ENCODE measurements at places on chromosomes 12 and 14. TPM values are rescaled to one million over a fixed set of nuclear protein-coding genes. Genes with fewer than 3 reads are reported as not detected.

DNA sequence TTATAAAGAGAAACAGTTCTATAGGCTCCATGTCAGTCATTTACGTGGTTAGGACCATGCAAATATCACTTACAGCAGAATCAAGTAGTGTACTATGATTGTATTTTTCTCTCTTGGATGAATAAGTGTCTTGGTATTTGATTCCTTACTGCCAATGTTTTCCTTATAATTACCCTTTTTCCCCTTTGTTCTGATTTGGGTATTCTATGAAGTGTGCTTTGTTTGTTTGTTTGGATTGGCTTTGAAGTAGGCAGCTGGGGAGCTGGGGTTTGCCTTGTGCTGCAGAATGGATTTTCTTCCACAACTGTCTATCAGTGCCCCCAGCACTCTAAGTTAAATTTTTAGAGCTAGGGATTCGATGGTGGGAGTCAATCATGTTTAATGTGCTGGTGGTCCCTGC lies 12.4 kb downstream of the TMEM120B start:
- DNase-seq, result no peak

- DNase-seq, result no peak
Measured at GRCh38 chr14:97709552-97709951, 912.4 kb downstream of the VRK1 start.

GRCh38 chr12:124248941-124249825 lies 45.7 kb upstream of the RFLNA start:
- no peak for DNase-seq

GRCh38 chr12:63150713-63151622 lies at the start of gene AVPR1A:
Gene AVPR1A, minus strand, starts transcription at chr12:63151201. Its CDS starts 365 bp downstream, at chr12:63150836.
- DNase-seq, result no peak

GRCh38 chr14:52797653-52798052 lies 6.2 kb upstream of the GNPNAT1 start:
- DNase-seq, result no peak

GRCh38 chr12:122862872-122863701 lies 27.8 kb downstream of the HIP1R start:
- DNase-seq, result no peak

DNA sequence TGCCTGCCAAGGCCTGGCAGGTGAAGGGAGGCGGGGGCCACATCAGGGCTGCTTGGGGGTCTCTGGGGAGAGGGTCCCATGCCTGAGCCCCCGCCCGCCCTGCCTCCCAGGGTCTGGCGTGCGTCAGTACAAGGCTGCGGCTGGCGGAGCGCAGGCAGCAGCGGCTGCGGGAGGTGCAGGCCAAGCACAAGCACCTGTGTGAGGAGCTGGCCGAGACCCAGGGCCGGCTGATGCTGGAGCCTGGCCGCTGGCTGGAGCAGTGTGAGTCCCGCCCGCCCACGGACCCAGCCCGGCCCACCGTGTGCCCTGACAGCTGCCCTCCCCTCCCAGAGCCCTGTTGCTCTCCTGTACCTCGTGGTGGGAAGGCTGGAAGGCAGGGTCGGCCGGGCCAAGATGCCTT lies 40.7 kb downstream of the KIF26A start:
- DNase-seq, result no peak

GRCh38 chr12:126607157-126607556 lies 1541.9 kb downstream of the AACS start:
- no peak for DNase-seq

DNA sequence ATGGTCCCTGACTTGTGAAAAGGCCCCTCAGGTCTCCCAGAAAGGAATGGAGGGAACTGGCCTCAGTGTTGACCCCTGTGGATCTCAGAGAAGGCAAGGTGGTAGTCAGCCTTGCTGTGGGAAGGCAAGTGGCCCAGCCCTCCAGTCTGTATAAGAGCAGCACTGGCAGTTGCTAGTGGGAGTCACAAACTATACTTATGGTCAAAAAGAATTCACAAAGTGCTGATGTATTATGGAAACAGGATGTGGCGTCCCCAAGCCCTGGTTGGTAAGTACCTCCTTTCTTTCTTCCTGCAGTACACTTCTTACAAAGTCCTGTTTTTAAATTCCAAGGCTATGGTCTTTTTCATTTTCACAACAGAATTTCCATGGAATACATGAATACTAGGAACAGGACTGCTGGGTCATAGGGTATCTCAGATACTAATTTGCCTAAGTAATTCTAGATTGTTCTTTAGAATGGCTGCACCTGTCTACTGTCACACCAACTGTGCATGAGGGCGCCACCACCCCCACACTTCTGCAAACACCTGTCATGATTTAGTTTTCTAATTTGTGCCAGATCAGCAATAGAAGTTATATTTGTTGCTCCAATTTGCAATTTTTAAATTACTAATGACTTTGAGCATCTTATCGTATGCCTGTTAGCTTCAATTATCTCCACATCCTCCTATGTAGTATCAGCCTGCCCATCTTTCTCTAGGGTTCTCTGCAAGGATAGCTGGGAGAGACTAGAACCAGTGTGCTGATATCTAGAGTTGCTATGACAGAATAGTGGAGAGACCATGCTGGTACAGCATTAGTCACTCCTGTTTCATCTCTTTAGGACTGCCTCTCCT lies 40.7 kb upstream of the TMEM263 start:
- DNase-seq, result no peak

DNA sequence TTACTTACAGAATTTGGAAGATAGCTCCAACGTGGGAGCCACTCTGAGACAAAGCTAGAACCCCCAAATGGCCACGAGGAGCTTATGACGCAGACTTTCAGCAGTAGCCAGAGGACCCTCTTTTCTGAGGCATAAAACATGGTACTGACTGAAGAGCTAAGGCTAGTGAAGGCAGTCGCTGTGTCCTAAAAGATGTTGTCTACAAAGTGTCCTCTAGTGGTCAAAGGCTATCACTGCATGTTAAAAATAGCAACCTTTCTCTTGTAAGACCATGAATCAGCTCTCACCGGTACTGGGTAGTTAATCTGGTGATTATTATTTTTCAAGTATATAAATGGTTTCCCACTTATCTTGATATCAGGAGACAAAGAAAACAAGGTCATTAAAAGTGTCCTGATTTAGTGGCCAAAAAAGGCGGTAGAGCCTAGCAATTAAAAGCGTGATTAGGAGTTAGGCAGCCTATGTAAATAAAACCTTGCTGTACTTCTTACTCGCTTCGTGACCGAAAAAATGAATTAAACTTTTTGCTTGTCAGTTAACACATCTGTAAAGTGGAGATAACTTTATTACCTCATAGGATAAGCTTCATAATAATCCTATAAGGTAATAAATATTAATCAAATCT lies 47.0 kb upstream of the LGR5 start:
- peak; percentile 58 for DNase-seq

- no peak for DNase-seq
Measured at GRCh38 chr12:3230758-3231375, 153.7 kb downstream of the TSPAN9 start.

DNA sequence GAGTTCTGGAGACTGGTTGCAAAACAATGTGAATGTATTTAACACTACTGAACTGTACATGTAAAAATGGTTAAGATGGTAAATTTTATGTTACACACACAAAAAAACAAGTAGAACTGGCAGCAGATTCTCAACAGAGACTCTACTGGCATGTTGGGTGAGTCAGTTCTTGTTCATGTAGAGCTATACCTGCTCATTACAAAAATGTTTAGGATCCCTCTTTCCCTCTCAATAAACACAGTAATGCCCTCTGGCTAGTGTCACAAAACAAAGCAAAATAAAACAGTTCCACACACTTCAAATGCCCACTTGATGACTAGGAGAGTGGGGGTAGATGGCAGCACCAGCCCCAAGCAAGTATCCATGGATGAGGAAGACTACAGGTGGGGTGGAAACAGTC lies 13.7 kb upstream of the ZNF740 start:
- DNase-seq, result no peak

GRCh38 chr14:32932914-32933628 lies 5.6 kb upstream of the NPAS3 start:
- no peak for DNase-seq

DNA sequence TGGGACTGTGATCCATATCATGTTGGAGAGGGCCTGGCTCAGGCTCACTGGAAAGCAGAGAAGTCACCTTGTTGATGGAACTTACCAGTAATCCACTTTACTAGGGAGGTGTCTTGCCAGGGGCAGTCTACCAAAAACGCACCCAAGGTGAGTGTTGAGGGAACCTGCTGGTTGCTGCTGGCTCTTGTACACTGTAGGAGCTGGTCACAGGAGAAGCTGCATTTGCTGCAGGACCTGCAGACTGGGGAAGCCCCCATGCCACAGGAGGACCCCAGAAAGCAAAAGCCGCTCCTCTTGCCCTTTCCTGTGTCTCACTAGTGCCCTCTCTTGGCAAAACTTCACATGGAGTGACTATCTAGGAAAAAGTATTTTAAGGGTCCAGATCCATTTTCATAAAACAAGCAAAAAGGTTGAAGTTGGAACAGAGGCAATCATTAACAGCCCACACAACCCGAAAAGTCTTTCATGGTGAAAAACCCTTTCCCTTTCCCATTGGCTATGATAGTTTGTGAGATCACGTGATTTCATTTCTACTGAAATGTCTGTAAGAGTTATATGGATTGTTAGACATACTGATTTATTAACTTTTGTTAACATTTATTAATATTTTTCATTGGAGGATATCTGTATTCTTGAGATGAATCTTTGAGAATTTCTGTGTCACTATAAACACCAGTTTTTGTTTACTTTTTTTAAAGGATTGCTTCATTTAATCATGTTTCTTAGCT lies 59.2 kb downstream of the RASSF8 start:
- no peak for DNase-seq

- DNase-seq, result no peak
Measured at GRCh38 chr14:90809530-90810312, 6.5 kb downstream of the TTC7B start.

GRCh38 chr12:105109465-105110212 lies 2.1 kb downstream of the WASHC4 start:
- DNase-seq, result no peak

- peak; percentile 63 for DNase-seq
Measured at GRCh38 chr12:76866726-76867125, 12.1 kb downstream of the CSRP2 start.

- DNase-seq, result no peak
Measured at GRCh38 chr12:26746121-26746714, 86.8 kb downstream of the ITPR2 start.

DNA sequence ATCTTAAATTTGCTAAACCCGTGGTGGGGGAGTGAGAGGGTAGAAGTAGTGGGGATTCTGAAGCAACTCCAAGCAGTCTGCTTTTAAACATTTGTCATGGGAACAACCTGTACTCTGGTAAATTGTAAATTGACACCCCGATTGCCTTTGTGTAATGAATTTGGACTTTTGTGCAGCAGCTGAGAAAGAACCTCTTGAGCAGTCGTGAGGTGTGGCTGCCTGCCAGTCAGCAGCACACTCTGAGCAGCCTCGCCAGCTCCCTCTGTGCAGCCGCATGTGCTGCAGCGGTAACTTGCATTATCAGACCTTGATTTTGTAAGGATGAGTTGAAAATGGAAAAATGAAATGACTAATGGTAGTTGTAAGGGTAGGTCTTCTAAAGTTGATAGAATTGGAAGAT lies 74.3 kb downstream of the SUSD6 start:
- DNase-seq, result no peak

DNA sequence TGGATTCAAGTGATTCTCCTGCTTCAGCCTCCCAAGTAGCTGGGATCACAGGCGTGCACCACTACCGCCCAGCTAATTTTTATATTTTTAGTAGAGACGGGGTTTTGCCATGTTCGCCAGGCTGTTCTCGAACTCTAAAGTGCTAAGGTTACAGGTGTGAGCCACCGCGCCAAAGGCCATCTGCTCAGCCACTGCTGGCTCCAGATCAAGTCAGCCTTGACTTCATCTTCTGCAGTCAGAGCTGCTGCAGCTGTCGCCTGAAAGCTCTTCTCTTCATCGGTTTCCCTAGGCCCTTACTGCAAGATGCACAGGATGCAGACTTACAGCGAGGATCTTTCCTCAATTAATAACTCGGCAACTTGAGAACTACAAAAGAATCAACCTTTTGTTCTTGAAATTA lies 66.8 kb downstream of the CLIP1 start:
- DNase-seq, result no peak

DNA sequence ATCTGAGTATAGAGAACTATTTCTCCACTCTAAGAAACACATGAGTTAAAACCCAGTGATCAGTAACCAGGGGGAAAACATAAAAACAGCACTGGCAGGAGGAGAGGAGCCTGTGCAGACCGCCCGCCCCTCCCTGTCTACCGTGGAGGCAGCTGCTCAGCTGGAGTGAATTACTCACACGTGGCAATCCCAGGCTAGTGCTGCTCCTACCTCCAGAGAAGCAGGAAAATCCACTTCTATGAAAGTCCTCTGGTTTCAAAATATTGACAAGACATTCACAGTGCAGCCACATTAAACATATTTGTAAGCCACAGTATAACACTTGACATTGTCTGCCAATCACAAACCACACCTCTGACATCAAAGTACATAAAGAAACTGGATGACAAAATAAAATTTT lies 16.7 kb downstream of the TMEM132D start:
- peak; percentile 19 for DNase-seq

- no peak for DNase-seq
Measured at GRCh38 chr14:34043627-34044372, 92.9 kb upstream of the EGLN3 start.

- no peak for DNase-seq
Measured at GRCh38 chr14:105529569-105530284, 3.3 kb downstream of the TMEM121 start.

DNA sequence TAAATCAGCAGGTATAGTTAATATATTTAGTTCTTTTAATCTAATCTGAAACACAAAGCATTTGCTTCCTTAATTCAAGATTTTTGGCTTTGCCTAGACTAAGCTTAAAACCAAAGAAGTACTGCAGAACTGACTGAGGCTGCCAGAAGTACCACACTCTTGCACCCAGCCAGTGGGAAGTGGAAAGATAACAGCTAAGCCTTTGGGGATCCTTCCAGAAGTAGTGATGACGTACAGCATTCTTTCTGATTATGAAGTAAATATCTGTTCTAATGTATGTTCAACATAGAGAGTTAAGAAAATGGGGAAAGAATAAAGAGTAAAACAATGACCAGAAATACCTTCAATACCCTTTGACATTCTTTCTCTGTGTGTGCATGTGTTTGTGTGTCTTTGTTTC lies 19.3 kb downstream of the NTF3 start:
- DNase-seq, result no peak

- DNase-seq, result no peak
Measured at GRCh38 chr14:97336179-97336578, 539.0 kb downstream of the VRK1 start.

GRCh38 chr12:57340104-57340503 lies 89.1 kb upstream of the STAC3 start:
- no peak for DNase-seq

DNA sequence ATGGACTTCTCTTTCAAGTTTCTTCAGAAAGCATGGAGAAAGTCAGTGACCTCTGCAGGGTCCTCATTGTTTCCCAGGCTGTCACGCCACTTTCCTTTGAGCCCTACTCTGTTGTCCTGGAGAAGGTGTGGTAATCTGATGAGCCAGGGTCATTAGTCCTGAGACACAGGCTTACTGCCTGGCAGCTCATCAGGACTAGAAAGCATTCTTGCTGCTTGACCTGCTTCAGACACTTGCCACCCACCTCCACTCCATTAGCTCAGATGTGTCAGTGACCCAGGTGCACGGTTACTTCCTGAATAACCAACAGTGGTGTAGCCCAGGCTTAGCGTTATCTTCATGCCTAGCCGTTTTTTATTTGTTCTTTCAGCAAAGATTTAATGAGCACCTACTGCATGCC lies 93.9 kb downstream of the FGD4 start:
- no peak for DNase-seq

Gene KCNK13
- total RNA-seq, result 0.89 TPM

Gene SLCO1B3
- total RNA-seq, result not detected

Gene JPH4
- total RNA-seq, result 1.1 TPM

Gene TAS2R8
- total RNA-seq, result not detected

Gene LRRC10
- total RNA-seq, result not detected

Gene NAB2
- total RNA-seq, result 28.6 TPM

Gene ITGA5
- 120 TPM for total RNA-seq

Gene TAS2R9
- total RNA-seq, result not detected

Gene MIP
- not detected for total RNA-seq

Gene LRP1
- total RNA-seq, result 53.6 TPM

Gene SYCP3
- total RNA-seq, result not detected
